ENCODE measurements at places on chromosomes 1 and 21. TPM values are rescaled to one million over a fixed set of nuclear protein-coding genes. Genes with fewer than 3 reads are reported as not detected.

Gene ILDR2
- not detected for polyA plus RNA-seq

Gene ADCY10
- polyA plus RNA-seq: not detected

Gene TGFB2
- 21.2 TPM for polyA plus RNA-seq

Gene ADAMTS4
- polyA plus RNA-seq: 2.5 TPM

Gene COL11A1
- not detected for polyA plus RNA-seq

Gene TNNT2
- not detected for polyA plus RNA-seq

Gene DPYD
- polyA plus RNA-seq: 3.2 TPM

Gene FLG2
- polyA plus RNA-seq: not detected

Gene PRAMEF13
- not detected for polyA plus RNA-seq

Gene OR2L2
- polyA plus RNA-seq: not detected

Gene S100A9
- polyA plus RNA-seq: not detected

Gene CELF3
- polyA plus RNA-seq: not detected

Gene NECTIN4
- polyA plus RNA-seq: 0.29 TPM

Gene AIM2
- polyA plus RNA-seq: not detected

Gene SLC6A17
- 0.02 TPM for polyA plus RNA-seq
